Renal pelvis (tissue), 12 donors: ENCODE measurements at places on chromosomes 12 and 14. TPM values are rescaled to one million over a fixed set of nuclear protein-coding genes. Genes with fewer than 3 reads are reported as not detected.

Gene KRT79
- not detected for polyA plus RNA-seq

Gene KIF5A
- 0.68 TPM for polyA plus RNA-seq

Gene IGF1
- polyA plus RNA-seq, result 5.6 TPM

Gene CHURC1
- 50.4 TPM for polyA plus RNA-seq

Gene LMO3
- polyA plus RNA-seq, result 1.6 TPM

Gene PDZRN4
- polyA plus RNA-seq, result 8.0 TPM

Gene GPX2
- 1.1 TPM for polyA plus RNA-seq

Gene AP1G2
- 113 TPM for polyA plus RNA-seq

Gene GDF3
- polyA plus RNA-seq, result 0.47 TPM

Gene TCL1B
- not detected for polyA plus RNA-seq

Gene SMIM41
- 0.73 TPM for polyA plus RNA-seq

Gene TMEM30B
- polyA plus RNA-seq, result 11.0 TPM

Gene NEDD8
- polyA plus RNA-seq, result 254 TPM

Gene CABP1
- 5.4 TPM for polyA plus RNA-seq

Gene KRT71
- polyA plus RNA-seq, result not detected

Gene CMA1
- 0.56 TPM for polyA plus RNA-seq

Gene CLEC6A
- polyA plus RNA-seq, result 0.18 TPM
